ENCODE measurements at places on chromosomes 6 and 20.

DNA sequence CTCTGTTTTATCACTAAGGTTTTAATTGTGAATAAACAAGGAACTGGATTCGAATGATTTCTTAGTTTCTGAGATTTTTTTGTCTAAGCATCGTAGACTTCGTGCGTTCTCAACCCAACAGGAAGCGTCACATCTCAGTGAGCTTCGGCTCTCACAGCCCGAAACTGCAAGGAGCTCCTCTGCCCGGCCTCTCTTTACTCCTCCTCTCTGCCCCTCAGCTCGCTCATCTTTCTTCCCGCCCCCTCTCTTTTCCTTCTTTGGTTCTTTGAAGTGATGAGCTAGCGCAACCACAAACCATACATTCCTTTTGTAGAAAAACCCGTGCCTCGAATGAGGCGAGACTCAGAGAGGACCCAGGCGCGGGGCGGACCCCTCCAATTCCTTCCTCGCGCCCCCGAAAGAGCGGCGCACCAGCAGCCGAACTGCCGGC lies 480 bp upstream of the NT5E start:
- no peak for DNase-seq

DNA sequence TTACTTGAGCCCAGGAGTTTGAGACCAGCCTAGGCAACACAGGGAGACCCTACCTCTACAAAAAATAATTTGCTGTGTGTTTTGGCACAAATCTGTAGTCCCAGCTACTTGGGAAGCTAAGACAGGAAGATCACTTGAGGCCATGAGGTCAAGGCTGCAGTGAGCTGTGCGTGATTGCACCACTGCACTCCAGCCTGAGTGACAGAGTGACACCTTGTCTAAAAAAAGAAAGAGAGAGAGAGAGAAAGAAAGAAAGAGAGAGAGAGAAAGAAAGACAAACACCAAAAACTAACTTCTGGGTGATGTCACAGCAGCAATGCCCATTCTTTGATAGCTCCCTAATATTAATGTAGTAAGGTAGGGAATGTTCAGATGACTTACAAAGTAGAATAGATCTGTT lies 20.4 kb downstream of the USP49 start:
- no peak for DNase-seq

DNA sequence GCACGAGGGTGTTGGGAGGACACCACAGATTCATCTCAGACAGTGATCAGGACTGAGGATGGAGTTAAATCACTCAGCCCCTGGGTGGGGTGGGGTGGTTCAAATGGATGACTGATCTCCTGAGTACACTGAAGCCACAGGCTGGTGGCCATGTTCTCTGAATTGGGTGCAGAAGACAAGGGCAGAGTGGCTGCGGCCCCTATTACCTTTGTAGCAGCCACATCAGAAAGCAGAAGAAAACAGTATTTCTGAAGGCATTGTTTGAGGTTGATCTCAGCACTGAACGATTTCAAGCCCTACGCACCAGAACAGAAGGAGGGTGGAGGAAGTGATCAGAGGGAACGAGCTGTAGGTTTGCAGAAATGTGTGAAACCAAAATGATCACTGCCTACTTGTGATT lies 71.6 kb downstream of the SH3BGRL2 start:
- DNase-seq = no peak

- no peak for DNase-seq
Measured at GRCh38 chr20:10728873-10729670, 55.3 kb upstream of the JAG1 start.

DNA sequence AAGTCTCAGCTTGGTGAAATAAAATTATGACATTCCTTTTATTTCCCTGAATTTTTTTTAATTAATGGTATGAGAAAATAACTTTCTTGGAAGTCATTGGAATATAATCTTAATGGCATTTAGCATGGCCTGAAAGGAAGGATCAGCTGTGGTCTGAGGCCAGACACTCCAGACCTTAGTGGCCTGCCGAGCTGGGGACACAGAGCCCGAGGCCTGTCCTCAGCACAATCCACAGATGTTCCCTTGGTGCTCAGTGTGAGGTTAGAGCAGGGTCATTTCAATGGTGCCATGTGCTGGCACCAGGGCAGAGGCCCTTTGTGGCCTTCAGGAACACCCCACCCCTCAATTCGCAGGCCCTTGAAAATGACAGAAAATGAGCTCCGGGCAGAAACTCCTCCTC lies 120.6 kb downstream of the ADGB start:
- DNase-seq = no peak

- DNase-seq = no peak
Measured at GRCh38 chr6:109013656-109014305, 80.9 kb downstream of the SESN1 start.

GRCh38 chr20:36432096-36432495 lies 109.2 kb upstream of the MYL9 start:
- DNase-seq = no peak

GRCh38 chr6:163329991-163330390 lies 84.5 kb upstream of the QKI start:
- DNase-seq = no peak

DNA sequence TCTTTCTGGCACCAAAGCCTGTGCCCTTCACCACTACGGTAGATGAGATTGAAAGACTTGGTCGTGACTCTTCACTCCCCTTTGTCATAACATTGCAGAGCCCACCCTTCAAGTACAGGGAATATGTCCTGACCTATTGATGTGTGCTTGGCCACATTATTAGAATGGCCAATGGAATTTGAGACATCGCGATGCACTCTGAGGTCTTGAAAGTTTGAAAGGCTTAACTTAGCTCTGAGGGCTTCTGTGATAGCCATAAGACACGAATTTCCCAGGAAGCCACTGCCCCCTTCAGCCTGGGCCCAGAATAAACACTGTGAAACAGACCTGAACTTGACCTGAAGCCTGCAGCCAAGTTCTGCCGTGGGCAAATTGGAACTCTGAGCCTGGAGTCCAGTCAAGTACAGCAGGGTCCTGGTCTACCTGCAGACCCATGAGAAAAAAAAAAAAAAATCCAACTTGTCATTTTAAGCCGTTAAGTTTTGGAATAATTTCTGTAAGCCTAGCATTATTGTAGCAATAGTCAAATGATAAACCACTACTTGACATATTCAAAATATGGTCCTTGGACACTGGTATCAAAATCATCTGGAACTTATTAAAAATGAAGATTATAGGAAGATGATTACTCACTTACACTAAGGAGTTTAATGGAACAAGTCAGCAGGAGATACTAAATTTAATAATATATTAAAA lies 36.9 kb upstream of the TRAF3IP2 start:
- no peak for DNase-seq

DNA sequence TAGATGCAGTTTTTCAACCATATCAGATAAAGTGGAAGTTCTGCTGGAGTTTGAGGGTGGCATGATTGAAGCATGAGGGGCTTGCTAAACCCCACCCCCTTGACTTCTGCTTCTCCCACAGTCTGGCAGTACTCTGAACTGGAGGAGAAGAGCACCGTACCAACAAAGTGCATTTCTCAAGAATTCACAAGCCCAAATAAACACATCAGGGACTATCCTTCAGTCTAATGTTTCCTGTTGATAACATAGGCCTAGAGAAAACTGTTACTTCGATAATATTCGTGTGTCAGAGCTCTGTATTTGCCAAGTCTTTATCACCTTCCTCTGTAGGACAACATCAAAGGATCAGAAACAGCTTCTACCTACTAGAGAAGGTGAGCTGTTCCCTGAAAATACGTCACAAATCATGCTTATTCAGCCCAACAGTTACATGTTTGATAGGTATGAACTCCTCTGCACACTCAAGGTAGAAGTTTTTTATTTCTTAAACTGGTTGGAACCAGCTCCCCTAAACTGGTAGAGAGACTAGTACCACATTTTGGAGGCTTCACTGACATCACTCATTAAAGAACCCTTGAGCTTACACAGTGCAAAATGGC lies 153.2 kb upstream of the PRND start:
- DNase-seq = no peak

GRCh38 chr20:63520504-63520933 lies at the start of gene PPDPF:
PPDPF (plus strand) TSS chr20:63520765; CDS start chr20:63521309, 544 bp downstream.
- peak; percentile 84 for DNase-seq

DNA sequence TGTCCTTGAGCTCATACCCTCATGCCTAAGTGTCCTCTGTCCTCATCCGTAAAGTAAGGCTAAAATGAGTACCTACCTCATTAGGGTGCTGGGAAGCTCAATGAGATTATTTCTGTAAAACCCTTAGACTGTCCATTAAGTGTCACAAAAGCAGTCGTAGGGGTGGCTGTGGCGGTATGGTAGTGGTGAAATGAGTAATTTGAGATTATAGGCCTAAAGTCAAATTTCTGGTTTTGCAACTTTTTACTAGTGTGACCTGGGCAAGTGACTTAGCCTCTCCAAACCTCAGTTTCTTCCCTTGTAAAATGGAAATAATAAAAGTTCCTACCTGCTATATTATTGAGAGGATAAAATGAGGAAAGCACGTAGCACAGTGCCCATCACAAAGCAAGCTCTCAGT lies 148.2 kb upstream of the AKAP12 start:
- DNase-seq = no peak

- no peak for DNase-seq
Measured at GRCh38 chr6:159862103-159862502, 28.7 kb upstream of the MAS1 start.

GRCh38 chr6:149701714-149702113 lies 16.2 kb downstream of the LATS1 start:
- DNase-seq = no peak

DNA sequence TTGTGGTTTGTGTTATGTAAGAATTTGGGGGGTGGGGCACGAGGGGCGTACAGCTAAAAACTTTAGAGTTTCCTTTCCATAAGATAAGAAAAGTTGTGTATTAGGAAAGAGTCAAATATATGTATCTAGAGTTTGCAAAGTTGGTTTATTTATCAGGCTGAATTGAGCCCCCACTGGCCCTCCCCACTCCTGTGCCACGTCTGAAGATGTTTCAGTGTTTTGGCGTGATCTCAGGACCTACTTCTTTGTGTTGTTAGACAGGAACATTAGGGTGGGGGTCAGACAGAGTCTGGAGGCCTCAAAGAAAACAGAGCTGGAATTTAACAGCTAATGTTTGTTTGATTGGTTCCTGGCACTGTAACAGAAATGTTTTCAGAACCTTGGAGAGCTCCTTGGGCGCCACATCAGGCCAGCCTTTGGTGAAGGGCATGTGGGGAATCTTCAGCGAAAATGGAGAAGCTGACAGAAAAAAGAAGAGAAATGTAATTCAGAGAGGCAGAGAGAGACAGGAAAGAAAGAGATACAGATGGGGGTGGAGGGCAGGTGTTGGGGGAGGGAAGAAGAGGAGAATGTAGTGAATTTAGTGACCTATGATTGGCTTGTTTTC lies 674 bp downstream of the NRSN1 start:
- DNase-seq = no peak

- no peak for DNase-seq
Measured at GRCh38 chr20:496126-496696, 33.9 kb upstream of the TBC1D20 start.

DNA sequence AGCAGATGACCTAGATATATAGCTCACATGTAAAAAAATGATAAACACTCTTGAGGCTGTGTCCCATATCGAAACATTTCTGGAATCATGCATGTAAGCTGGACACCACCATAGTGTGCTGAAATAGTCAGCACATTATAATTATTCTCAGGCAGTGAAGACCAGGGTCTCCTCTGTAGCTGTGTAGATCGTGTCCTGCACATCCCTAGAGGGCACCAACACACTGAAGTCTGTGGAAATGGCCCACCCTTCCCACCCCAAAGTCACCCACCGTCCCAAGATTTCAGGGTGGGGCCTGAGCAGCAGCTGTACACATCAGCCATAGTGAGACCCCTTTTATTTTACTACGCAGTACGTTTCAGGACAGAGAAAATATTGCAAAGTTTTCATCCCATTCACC lies 21.0 kb upstream of the TMEM30A start:
- DNase-seq = no peak

DNA sequence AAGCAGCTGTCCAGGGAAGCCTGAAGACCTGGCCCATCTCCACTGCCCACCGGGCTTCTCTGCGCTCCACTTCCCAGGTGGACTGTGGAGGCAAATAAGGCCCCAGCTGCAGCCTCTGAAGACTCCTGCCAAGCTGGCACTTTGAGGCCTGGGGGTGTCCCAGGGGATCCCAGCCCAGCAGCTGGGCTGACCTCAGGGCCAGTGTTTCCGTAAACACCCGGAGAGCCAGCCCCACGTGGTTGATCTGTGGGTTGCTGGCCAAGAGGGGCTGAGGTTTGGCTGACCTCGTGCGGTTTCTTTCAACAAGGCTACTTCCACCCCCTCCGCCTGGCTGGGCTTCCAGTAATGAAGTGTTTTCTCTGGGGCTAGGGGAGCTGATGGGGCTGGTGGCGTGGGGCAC lies 12.4 kb upstream of the CCN5 start:
- DNase-seq = no peak

- DNase-seq = peak; percentile 57
Measured at GRCh38 chr20:56414842-56415765, 3.0 kb downstream of the CASS4 start.

GRCh38 chr6:128259029-128259724 lies 261.2 kb downstream of the PTPRK start:
- no peak for DNase-seq

- no peak for DNase-seq
Measured at GRCh38 chr6:46222286-46222685, 51.5 kb upstream of the ENPP5 start.
